SHP77 treated with DMSO at 0.1 percent for 48 hours (cell line): ENCODE measurements at places on chromosomes 2 and 18.

- no peak for DNase-seq
These were observed 898.2 kb downstream of the NRXN1 start for GRCh38 chr2:50133766-50134165.

- DNase-seq, result no peak
These were observed 24.5 kb downstream of the LOXHD1 start for GRCh38 chr18:46632401-46633071.

GRCh38 chr18:37845498-37845897 lies 279.9 kb upstream of the CELF4 start:
- no peak for DNase-seq

GRCh38 chr2:26223018-26223417 lies 21.4 kb downstream of the HADHA start:
- no peak for DNase-seq

DNA sequence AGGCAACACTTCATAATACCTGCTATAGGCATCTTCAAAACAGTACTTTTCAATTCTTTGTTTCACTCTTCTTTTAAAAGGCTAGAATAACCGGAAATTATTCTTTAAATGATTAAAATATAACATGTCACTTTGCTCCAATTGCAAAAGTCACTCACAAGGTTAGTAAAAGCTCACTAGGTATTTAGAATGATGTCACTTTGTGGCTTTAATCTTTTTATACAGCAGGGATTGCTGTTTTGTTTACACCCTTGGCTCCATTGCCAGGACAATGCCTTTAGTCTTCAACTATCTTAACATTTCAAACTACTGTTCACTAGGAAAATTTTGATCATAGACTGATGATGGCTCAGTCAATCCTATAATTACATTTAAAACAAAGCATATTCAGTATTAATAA lies 157.1 kb downstream of the BAZ2B start:
- no peak for DNase-seq

DNA sequence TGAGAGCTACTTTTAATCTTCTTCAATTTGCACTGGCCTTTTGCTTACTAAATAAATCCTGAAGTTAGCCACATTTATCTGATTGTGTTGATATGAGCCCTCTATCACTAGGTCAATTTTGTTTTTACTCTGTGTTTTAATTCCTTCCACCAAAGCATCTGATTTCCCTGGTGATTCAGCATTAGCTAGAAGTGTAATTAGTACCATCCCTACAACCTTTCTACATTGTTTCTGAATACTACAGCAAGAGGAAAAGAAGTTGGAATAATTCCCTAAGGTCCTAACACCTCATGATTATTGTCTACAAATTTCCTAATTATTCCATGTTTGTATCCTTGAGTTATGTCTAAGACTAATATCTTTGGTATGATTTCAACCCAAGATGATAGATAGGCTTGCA lies 1093.6 kb downstream of the SUCLG1 start:
- DNase-seq, result no peak

- no peak for DNase-seq
These were observed 74.4 kb downstream of the RTN4 start for GRCh38 chr2:54975598-54976492.

GRCh38 chr2:223519471-223519870 lies 82.7 kb downstream of the SCG2 start:
- DNase-seq, result no peak

DNA sequence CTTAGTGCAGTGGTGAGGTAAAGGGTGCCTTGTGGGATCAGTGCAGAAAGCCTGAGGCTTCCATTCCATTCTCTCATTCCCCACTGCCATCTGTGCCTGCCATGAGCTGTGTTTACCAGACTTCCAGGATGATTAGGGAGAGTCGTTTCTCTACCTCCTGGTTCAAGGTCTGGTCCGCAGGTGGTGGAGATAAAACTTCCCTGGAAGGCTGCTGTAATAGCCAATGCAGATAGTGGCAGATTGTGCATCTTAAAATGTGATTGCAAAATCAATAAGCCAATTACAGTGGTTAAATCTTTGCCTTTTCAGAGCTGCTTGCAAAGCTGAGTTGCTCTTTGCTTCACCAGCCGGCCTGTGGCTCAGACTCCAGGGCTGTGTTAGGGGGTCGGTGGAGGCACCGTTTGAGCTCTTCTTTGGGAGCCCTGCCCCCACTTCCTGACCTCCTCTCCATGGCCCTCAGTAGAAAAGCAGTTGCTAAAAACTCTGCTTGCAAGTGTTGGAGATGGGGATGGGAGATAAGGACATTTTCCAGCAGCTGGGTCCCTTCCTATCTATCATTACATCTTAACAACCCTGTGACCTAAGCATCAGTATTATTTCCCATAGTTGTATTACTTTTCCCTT lies 95.2 kb upstream of the HS6ST1 start:
- no peak for DNase-seq

GRCh38 chr2:27051902-27052645 lies 606 bp downstream of the AGBL5 start:
- DNase-seq, result no peak

DNA sequence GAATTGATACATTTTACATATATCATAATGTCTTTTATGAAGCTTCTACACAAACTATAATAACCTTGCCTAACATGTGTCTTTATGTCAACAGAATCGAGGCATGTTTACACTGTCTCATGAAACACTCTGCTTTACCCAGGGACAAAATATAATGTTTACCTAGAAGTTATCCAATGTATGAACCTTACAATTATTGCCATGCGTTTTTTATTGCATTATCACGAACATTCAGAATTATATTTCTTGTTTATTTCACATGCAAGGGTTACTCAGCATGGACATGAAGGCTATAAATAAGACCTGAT lies 19.8 kb downstream of the LONRF2 start:
- DNase-seq, result no peak

DNA sequence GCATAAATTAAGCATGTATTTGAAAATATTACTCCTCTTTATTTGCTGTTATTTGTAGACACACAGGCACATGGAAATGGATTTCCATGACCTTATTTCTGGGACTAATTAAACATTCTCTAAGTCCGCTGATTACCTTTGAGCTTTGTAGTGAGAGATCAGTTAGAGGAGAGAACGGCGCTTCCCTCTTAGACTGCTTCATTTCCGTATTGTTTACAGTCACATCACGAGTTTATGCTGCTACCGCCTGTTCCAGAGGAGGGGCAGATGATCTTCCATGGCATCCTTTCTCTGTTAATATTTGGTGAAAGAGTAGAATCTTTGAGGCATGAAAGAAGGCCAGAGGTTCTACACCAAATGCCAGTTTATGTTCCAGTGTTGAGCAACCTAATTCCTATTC lies 404.4 kb downstream of the TRIB2 start:
- no peak for DNase-seq

DNA sequence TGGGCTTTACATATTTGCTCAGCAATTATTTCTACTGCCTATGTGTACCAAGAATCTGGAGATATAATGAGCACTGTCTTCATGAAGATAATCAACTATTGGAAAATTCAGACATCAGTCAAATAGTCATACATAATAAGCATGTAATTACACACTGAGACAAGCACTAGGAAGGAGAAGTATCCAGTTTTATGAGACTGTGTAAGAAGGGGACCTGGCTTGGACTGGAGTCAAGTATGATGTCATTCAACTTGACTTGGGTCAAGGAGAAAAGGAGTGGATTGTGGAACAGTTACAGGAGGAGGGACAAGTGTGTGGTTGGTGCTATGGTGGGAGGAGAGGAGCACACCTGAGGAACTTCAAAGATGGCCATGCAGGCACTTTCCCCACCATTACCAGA lies 419.8 kb upstream of the TRIB2 start:
- DNase-seq, result no peak

DNA sequence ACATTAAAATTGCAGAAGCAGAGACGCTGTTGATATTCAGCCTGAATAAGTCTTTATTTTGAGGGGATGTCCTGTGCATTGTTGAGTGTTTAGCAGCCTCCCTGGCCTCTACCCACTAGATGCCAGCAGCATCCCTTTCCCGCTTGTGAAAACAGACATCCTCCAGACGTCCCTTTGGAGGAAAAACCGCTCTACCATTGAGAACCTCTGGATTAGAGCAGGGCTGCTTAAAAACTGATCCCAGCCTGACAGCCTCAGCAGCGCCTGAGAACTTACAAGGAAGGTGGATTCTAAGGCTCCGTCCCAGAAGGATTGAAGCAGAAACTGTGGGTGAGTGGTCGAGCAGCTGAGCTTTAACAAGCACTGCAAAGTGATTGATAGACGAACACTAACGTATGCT lies 349.7 kb downstream of the CYRIA start:
- no peak for DNase-seq

GRCh38 chr2:219772697-219773096 lies 145.3 kb downstream of the SLC4A3 start:
- no peak for DNase-seq

DNA sequence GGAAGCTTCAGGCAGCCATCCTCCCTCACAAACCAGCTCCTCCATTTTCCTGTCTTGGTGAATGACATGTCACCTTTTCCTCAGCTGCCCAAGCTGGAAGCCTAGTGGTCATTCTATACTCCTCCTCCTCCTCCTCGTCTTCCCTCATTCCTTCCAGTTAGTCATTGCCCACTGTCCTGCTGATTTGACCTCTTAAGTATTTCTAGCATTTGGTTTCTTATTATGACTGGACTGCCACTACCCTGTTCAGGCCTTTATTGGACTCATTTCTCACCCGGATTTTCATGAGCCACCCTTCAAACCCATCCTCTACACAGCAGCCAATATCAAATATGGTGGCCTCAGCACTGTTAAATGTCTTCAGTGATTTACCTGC lies 21.9 kb upstream of the MGAT5 start:
- no peak for DNase-seq

DNA sequence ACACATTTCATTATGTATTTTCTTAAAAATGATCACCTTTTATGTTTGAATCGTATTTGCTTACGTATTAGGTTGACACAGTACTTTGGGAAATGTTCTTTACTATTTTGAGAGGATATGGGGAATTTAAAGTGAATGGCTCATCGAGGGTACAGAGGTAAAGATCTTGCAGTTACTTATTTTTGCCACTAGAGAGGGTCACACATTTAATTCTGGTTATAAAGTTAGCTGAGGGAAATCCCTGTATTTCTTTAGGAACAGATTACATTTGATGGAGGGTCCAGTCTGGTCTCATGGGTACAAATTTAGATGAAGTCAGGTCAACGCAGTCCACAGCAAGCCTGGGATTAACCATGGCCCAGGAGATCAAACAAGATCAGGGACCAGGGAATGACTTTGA lies 24.5 kb downstream of the DYNC2LI1 start:
- no peak for DNase-seq

GRCh38 chr18:35971661-35972196 lies 750 bp upstream of the RMP24 start:
- DNase-seq, result no peak

- no peak for DNase-seq
These were observed 63.4 kb downstream of the MREG start for GRCh38 chr2:215949991-215950404.

GRCh38 chr2:143058851-143059250 lies 70.4 kb upstream of the ARHGAP15 start:
- DNase-seq, result no peak
